ENCODE measurements at places on chromosomes 7 and 10. TPM values are rescaled to one million over a fixed set of nuclear protein-coding genes. Genes with fewer than 3 reads are reported as not detected.

DNA sequence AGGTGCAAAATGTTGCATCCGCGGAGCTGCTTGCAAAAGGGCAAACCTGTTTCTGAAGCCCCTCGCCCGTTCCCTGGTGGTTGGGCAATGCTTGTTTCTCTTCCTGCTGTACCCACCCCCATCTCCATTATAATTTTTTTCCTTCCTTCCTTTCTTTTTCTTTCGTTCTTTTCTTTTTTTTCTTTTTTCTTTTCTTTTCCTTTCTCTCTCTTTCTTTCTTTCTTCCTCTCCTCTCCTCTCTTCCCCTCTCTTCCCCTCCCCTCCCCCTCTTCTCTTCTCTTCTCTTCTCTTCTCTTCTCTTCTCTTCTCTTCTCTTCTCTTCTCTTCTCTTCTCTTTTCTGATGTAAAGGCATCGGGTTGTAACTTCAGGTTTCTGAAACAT, 278.2 kb downstream of the GATA3 start:
- peaks cover 20% of the 10 kb centered on the region for H3K4me1 ChIP-seq
- peak overlapping the region; percentile 75 for H3K4me3 ChIP-seq
- no peak overlapping the region for H3K27ac ChIP-seq
- H3K27me3 ChIP-seq: peaks cover 13% of the 10 kb centered on the region
- DNase-seq: no peak

DNA sequence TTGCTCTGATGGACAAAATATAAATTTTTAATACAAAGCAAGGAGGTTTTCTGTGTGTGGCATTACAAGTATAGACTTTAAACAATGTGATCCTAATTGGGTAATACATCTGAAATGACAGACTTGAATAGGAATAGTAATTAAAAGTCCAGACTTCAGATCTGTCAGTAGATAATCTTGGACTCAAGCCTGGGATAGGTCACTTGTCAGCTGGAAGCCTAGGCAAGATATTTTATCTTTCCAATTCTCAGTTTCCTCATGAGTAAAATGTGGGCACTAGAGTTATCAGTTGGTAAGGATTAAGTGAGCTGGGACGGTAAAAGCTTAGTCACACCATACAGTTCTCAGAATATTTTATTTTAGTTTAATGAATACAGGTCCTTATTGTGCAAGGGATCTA, 10.4 kb upstream of the ZMYND11 start:
- DNase-seq: no peak
- H3K27me3 ChIP-seq: peaks cover 15% of the 10 kb centered on the region
- no peak overlapping the region for H3K27ac ChIP-seq
- no peaks in the 10 kb centered on the region for H3K36me3 ChIP-seq

DNA sequence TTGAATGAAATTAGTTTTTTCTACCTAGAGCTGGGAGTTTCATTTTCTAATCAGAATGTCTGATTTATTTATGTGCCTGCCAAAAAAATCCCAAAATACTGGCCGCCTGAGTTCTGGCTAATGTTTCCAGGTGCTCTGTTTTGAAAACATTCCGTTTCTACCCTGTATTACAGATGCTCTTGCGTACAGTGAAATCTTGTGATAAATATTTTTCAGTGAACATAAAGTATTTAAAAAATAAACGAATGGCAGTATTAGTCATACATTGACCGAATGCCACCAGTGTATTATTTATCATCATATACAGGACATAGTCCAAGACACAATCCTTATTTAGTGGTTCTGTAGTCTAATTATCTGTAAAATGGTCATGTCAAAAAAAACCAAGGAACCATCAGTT, 102.8 kb downstream of the KAT6B start:
- DNase-seq: no peak
- H3K27me3 ChIP-seq: no peaks in the 10 kb centered on the region
- H3K4me1 ChIP-seq: peaks cover 25% of the 10 kb centered on the region
- H3K4me3 ChIP-seq: no peak overlapping the region

The RAMP3 gene
- not detected for total RNA-seq

- no peak overlapping the region for H3K4me3 ChIP-seq
- H3K27me3 ChIP-seq: no peaks in the 10 kb centered on the region
- H3K27ac ChIP-seq: no peak overlapping the region
- no peak for DNase-seq
- peaks cover 22% of the 10 kb centered on the region for H3K4me1 ChIP-seq
- no peaks in the 10 kb centered on the region for H3K36me3 ChIP-seq
Measured at GRCh38 chr7:1105189-1105588, 17.3 kb downstream of the GPER1 start.

The SCIN gene
- total RNA-seq: 0.05 TPM

The FLNC gene
- 0.05 TPM for total RNA-seq

GRCh38 chr7:27153526-27153925, 1.1 kb upstream of the HOXA3 start:
- no peaks in the 10 kb centered on the region for H3K36me3 ChIP-seq
- H3K4me3 ChIP-seq: no peak overlapping the region
- no peak for DNase-seq
- peaks cover 43% of the 10 kb centered on the region for H3K4me1 ChIP-seq
- H3K27ac ChIP-seq: no peak overlapping the region
